ENCODE measurements at places on chromosomes 3 and 15.
A peak's percentile ranks its signal among the peaks of the same experiment; 100 is the strongest.

DNA sequence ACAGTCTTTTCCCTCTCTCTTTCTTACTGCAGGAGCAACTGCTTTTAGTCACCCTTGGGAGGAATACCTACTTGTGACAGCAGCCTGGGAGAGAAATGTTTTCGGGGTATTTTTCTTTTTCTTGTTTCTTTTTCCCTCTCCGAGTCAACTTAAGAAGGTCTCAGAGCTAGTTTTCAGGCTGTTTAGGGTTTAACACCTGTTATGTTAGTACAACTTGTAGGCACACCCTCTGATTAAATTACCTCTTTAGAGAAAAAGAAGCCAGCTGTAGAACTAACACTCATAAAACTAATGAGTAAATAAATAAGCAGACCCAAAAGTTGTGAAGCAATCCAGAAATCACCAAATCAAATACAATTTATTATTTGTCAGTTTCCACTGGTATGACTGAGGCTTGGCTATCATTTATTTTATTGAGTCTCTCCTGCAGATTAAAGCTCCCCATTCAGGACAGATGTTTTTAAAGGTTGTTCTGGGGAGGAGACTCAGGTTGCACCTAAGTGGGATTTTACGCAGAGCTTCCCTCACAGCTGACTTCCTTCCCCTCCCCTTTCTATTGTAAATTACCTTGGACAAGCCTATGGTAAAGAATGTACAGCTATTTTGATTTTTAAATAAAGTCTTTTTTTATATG is 112.5 kb downstream of the FOXB1 start:
- DNase-seq: no peak

GRCh38 chr15:88744548-88745020 is 58.7 kb upstream of the ACAN start:
- DNase-seq: no peak

GRCh38 chr15:60568301-60568742 is 89.4 kb upstream of the ICE2 start:
- no peak for DNase-seq

GRCh38 chr3:113241292-113242095 is 30.1 kb downstream of the BOC start:
- no peak for DNase-seq

DNA sequence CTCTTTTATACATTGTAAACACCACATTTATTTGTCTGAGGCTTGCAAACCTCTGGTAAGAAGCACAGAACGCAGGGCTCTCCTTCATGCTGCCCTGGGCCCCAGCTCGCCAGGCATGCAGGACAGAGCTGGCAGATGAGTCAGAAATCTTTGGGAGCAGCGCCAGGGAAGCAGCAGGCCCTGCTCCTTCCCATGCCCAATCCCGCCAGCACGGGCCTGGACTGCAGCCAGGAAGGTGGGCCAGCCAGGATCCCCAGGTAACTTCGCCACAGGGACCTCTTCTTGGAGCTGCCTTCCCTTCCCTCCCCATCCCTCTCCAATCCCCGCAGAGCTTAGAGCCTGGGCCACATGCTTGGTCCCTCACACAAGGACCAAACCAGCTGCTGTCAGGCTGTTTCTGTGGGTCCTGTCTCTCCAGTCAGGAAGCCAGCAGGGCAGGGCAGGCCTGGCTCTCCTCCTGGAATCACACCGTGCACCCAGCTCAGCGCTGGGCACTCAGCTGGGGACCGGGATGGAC is 8.8 kb downstream of the STOML1 start:
- DNase-seq: no peak

DNA sequence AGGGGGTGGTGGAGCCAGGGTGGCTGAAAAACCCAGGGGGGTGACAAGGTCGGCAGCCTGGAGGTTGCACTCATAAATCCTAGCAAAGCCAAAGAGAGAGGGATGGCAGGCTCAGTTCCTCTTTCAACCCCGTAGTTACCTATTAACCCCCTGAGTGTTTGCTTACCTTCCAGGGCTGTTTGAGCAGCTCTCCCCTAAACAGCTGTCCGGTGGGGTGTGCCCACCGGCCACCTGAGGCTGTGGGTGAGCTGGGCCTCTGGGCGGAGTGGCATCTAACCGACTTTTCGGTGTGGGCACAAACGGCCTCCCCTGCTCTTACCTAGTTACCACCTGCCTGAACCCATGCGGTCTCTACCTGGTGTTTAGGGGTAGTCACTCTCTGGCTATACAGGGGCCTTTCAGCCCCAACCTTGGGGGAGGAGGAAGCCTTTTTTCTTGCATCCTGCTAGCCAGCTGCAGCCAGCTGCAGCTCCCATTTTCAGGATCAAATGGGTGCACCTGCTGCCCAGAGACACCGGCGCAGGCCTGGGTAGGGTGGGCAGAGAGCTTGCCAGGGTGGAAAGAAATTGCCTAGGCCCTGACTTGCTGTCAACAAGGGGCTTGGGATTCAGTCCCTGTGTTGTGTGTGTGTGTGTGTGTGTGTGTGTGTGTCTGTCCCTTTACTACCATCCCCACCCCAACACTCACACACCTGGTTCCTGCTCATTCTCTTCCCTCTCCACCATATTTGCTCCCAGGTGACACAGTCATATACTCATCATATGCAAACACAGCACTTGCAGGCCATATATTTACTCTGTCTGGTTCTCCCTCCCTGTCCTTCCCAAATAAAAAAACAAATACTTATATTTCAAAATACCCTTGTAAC is 3.7 kb downstream of the DLL4 start:
- DNase-seq: peak; percentile 81

GRCh38 chr3:102802819-102803420 is 368.1 kb downstream of the ZPLD1 start:
- no peak for DNase-seq

GRCh38 chr15:57770495-57770894 is 64.0 kb downstream of the POLR2M start:
- DNase-seq: no peak

GRCh38 chr15:99909592-99910295 is 176.5 kb upstream of the LYSMD4 start:
- DNase-seq: no peak

DNA sequence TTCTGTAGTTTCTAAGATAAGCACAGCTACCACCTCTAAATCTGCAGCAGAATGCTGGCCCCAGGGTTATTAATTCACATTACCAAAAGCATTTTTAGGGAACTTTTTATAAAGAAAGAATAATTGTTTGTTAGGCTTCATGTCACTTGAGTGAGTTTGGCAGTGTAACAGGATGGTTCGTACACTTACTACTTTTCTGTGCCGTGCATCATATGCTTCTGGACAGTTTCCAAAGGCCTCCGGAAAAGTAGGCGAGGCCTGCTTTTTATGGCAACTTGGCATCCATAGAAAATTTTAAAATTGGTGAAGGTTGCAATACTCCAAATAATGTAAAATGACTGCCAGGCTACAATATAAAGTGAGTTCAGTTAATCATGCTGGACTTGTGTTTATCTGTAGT is 30.0 kb downstream of the NIPA2 start:
- DNase-seq: no peak

GRCh38 chr3:178969004-178969700 is 102.5 kb downstream of the ZMAT3 start:
- DNase-seq: no peak

DNA sequence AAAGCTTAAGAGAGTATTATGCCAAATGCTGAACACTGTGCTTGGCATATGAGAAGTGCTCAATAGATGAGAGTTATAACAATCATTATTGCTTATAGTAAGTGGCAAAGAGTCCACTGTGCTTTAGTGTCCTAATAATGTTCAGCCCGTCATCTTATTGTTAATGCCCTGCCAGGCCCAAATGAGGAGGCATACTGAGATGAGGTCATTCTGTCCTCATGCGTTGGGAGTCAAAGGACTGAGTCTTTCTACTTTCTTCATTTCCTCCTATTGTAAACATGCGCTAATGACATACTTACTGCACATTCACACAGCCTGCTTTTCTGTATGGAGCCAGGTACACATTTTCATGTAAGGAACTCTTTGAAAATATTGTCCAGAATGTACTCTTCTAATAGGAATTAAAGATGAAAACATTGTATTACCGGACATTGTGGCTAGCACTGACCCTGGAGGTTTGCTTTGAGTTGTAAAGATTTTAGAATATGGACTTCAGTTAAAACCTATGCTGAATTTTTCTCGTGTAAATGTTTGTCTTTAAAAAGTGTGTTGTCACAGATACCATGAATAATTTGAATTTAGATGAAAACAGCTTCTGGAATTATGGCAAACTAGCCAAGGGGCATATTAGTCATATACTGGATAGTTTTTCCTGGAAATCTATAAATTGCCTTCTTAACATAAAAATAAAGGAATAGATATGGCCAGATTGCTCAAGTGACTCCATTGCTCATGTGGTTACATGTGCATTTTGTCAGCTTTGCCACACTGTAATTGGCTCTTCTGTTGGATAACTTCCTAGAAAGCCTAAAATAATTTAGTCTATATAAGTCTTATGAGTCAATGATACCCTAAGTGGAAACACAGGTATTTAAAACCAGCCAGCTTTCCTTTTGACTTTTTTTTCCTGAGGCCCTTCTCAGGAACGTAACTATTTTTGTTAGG is 38.3 kb downstream of the KBTBD12 start:
- DNase-seq: peak; percentile 32

- no peak for DNase-seq
These were observed 15.4 kb downstream of the WNT5A start for GRCh38 chr3:55471522-55472280.

- no peak for DNase-seq
These were observed 137.4 kb downstream of the MBNL1 start for GRCh38 chr3:152405915-152406802.

- peak; percentile 95 for DNase-seq
These were observed at the start of gene THUMPD3 for GRCh38 chr3:9362731-9363530. Gene THUMPD3 (plus strand): TSS chr3:9363054. CDS start chr3:9365069, 2,015 bp downstream.

- no peak for DNase-seq
These were observed 24.1 kb downstream of the PIGB start for GRCh38 chr15:55343168-55343567.

DNA sequence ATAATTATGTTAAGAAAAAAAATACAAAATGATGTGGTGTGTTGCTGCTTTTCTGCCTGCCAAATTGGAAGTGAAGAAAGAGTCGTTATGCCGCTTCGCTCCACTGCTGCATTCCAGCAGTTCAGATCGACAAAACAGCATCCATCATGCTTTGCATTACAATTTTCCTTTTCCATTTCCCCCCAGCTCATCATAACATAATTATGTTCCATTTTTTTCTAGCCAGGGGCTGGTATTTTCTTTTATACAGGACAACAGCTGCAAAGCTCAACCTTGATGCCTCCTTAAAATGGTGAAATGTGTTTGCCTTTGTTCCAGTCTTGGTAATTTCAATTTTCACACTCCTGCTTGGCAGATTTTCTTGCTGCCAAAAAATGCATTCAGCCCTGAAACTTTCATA is 44.9 kb upstream of the KBTBD12 start:
- no peak for DNase-seq

DNA sequence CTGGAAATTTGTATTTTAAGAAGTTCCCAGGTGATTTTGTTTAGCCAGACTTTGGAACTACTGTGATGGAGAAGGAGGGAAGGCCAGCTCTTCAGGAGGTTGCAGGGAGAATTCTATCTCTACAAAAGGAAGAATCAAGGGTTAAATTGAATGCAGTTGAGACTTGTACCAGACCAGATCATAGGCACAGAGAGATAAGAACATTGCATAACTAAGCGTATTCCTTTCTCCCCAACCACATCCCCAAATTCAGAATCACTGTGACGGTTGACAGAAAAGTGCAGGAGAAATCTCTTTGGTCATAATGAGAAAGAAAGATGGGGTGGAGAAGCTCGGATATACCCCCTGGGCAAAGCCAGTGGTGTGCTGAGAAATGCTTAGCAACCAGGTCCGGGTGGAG is 7.2 kb downstream of the PLD1 start:
- DNase-seq: no peak

DNA sequence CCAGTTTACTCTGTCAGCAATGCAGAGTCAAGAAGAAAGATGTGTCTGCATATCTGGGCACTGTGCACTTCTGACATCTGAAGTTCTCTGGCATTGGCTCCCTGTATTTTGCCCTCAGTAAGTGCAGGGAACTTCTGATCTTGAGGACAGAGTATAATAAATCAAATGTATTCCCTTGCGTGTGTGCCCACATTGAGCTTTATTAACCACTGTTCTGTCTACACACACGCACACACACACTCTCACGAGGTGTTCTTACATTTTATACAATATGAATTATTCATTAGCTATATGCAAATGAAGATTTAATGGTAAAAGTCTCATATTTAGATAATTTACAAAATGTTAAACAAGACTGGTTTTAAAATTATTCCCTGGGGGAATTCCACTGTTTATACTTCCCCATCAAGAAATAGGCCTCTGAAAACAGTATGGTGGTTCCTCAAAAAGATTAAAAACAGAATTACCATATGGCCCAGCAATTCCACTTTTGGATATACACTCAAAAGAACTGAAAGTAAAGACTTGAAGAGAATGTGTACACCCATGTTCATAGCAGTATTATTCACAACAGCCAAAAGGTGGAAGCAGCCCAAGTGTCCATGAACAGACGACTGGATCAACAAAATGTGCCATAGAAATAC is 24.6 kb upstream of the ANPEP start:
- DNase-seq: no peak

- no peak for DNase-seq
These were observed 13.8 kb downstream of the TMEM266 start for GRCh38 chr15:76073554-76073953.

- DNase-seq: no peak
These were observed 857.3 kb downstream of the NAALADL2 start for GRCh38 chr3:175716446-175716845.

GRCh38 chr3:194500198-194500597 is 13.4 kb upstream of the ATP13A3 start:
- no peak for DNase-seq

DNA sequence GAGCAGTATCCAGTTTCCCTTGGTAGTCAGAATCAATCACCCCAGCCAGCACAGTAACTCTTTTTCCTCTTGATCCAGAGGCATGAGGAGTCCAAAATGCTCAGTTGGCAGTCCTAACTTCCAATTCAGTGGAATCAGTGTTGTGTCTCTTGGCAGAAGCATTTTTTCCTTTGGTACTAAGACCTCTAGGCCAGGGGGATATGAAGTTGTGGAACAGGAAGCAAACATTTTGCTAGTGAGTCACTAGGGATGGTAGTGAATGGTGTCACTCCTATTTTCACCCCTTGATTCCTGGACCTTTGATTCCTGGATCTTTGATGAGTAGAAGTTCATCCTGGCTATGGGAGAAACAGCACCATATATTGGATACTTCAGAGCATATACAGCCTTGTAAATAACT is 70.5 kb upstream of the ALDH1A3 start:
- DNase-seq: no peak

GRCh38 chr15:73015493-73015892 is 36.8 kb upstream of the NEO1 start:
- no peak for DNase-seq

DNA sequence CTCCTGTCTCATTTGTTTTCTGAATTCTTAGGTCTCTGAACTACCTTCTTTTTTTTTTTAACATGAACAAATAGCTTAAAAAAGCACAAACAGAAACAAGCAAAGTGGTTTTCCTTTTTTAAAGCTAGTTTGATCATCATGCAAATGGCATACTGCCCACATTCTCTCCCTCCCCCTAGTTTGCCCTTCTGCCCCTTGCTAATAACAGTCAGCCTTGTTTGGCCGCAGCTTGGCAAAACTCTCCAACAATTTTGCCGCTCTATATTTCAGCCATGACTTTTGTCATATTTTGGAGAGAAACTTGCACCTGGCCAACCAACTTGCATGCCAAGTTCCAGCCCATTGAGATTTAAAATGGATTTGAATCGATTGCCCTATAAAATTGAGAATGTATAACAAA is 666.0 kb upstream of the NR2F2 start:
- DNase-seq: no peak
